NCI-H2171 (cell line): ENCODE measurements at places on chromosomes 7 and 10.

DNA sequence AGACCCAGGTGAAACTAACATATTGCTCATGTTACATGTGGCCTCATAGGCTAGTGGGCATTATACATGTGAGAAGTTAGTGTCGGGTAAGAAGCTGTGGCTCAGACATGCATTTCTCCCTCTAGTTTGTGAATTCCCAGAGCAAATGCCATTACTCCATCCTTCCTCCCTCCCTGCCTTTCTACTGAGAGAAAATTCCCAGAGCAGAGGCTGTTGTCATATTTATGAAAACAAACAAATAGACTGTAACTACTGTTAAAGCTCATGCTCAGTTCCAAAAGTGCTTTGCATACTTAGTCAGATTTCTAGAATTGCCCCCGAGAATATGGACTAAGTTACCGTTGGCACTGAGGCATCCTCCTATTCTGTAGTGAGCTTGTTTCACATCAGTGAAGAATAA is 29.0 kb downstream of the ZNRF2 start:
- no peak for DNase-seq

DNA sequence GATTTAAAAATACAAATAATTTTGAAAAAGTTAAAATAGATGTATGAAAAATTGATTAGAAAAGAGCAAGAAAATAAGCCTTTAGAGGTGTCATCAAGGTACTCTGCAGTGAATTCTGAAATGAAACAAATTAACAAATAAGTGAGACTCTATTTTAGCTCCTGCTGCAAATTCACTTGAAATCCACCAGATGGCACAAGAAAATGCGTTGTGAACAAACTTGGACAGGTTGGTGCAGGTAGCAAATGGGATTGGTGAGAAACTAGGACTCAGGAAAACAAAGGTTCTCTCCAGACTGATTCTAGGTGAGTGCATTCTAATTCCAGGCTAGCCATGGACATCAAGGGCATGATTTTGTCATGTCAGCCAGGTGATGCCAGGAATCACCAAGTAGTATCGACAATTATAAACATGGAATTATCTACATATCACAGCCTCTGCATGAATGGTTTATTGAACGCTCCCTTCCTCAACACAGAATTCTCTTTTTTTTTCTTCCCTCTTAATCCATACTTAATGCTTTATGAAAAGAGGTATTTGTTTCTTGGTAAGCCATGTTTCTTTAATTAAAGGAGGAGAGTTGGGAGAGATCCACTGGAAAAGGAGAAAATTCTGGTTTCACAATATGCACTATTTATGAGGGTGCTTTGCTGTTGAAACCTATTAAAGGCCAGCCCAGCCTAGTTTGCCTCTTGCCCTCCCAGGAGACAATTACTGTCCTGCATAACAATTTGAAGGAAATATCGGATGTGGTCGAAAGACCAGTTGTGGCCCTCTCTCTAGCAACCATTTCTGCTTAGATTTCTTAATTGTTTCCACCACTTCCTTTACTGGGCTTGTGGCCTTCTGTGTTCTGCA is 118.1 kb downstream of the ZNF365 start:
- DNase-seq = no peak

GRCh38 chr7:137074391-137075030 is 206.1 kb downstream of the CHRM2 start:
- DNase-seq = no peak

GRCh38 chr7:155961241-155962190 is 149.3 kb upstream of the SHH start:
- DNase-seq = no peak

- DNase-seq = no peak
Observed at GRCh38 chr10:124229201-124229988, 136.0 kb upstream of the CHST15 start.

GRCh38 chr10:51215951-51216834 is 141.9 kb downstream of the PRKG1 start:
- DNase-seq = no peak

DNA sequence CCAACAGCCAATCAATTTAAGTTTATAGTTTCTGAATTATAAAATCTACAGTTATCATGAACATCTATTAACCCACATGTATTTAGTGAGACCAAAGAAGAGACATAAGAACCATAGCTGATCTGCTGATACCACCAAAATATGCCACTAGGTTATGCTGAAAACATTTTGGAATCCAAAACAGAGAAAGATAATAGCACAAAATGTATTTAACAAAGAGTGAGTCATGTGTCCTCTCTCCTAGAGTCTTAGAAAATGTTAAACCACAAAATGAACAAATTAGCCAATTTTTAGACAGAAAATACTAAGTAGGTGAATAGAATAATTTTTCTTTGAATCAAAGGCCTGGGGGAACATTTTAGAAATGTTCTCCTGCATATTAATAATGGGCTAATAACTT is 527.5 kb downstream of the GPAM start:
- DNase-seq = no peak
